Vagina (tissue), 2 donors: ENCODE measurements at places on chromosomes 11 and 22. TPM values are rescaled to one million over a fixed set of nuclear protein-coding genes. Genes with fewer than 3 reads are reported as not detected.

BEST1 gene
- 4.4 TPM for total RNA-seq

SCO2 gene
- total RNA-seq = 25.0 TPM

NCAM1 gene
- 33.6 TPM for total RNA-seq

MMP13 gene
- 0.98 TPM for total RNA-seq

EMSY gene
- total RNA-seq = 31.2 TPM

MPEG1 gene
- total RNA-seq = 3.9 TPM

HTR3B gene
- total RNA-seq = not detected

RCOR2 gene
- not detected for total RNA-seq

LTBP3 gene
- total RNA-seq = 246 TPM

DDB1 gene
- 132 TPM for total RNA-seq

SEC14L6 gene
- total RNA-seq = not detected

INS gene
- total RNA-seq = not detected

FAM227A gene
- total RNA-seq = 0.25 TPM

TREH gene
- total RNA-seq = 0.25 TPM

CLTCL1 gene
- total RNA-seq = 5.4 TPM

ELFN2 gene
- not detected for total RNA-seq

CD3G gene
- total RNA-seq = 2.2 TPM

SOX6 gene
- total RNA-seq = 4.9 TPM

OR52N4 gene
- not detected for total RNA-seq

DRD4 gene
- 1.2 TPM for total RNA-seq

GGT5 gene
- 61.4 TPM for total RNA-seq

LRFN4 gene
- 8.1 TPM for total RNA-seq

PKP3 gene
- 117 TPM for total RNA-seq

KCNQ1OT1 gene
- 3.4 TPM for total RNA-seq
